ENCODE measurements at places on chromosomes 11 and 22.

DNA sequence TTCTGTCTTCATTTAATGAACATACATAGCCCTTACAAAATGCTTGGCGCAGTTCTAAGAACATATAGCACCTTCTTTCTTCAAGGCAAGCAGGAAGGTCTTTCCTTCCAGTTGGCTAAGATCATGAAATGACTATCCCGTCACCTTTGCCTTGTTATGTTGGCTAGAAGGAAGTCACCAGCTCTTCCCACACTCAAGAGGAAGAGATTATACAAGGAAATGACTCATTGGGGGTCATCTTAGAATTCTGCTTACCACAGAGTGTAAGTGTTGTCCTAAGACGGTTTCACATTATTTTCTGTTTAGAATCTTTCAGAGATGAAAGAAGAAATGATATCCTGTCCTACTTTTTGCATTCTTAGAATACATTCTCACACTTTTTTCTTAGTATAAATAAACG lies 808.0 kb upstream of the LUZP2 start:
- no peak for DNase-seq

- DNase-seq = no peak
These were observed 869.7 kb downstream of the BRD1 start for GRCh38 chr22:48957987-48958321.

DNA sequence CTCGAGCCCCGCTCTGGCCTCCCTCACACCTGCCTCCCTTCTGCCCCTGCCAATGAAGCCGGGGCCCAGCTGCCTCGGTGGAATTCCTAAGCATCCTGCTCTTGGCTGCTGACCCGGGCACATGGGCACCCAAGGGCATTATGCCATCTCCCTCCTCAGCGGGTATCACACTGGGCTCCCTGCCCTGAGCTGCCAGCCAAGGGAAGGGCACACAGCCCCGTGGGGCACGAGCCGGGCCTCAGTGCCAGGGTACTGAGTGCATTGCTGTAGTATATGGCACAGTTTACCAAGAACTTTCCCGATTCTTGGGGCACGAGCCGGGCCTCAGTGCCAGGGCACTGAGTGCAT lies 43.8 kb upstream of the JAM3 start:
- DNase-seq = no peak

- no peak for DNase-seq
These were observed 31.0 kb upstream of the CD5 start for GRCh38 chr11:61071208-61071681.

GRCh38 chr11:117712530-117712929 lies 84.5 kb downstream of the DSCAML1 start:
- no peak for DNase-seq

DNA sequence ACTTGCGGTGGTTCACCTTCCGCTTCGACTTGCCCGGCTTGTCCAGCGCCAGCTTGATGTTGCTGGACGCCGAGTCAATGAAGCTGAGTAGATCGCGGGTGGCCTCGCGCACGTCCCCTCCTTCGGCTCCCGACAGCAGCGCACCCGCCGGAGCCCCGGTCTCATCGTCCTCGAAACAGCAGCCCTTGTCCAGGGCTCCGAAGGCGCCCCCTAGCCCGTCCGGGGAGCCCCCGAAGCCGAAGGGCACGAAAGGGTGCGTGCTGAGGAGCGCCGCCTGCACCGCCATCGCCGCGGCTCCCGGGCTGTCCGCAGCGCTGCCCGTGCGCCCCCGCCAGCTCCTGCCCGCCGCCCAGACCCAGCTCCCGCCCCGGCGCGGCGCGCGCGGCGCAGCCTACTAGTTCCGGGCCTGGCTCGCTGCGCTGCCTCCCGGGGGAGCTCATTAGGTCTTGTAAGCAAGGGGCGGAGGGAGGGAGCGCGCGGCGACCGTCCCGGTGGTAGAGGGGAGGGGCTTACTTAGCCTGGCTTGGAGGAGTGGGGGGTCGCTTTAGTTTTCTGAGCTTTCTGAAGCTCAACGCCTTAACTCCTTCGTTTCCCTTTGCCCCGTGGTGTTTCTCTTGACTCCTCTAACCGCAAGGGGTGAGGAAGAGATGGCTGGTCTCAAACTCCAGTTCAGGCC lies at the start of gene FAM181B:
Gene FAM181B, minus strand, starts transcription at position 421 of the 676 bp plus-strand sequence. Its CDS starts 135 bp downstream, at position 286.
- peak; percentile 91 for DNase-seq

DNA sequence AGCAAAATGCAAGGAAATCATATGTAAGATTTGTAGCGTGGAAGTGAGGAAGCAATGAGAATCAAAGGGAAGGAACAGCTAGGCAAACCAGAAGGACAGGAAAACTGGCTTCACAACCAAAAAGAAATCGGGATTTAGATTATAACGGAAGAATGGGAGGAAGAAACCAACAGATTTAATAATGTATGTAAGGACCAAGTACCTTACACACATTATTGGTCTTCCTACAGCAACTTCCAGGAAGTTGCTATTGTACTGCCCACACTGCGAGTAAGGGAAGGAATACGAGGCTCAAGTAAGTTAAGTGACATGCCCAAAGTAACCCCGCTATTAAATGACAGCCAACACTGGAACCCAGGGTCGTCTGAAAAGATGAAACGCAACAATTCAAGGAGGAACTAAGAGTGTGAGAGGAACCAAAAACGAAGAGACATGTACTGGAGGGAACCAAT lies 473 bp downstream of the TXN2 start:
- no peak for DNase-seq

GRCh38 chr22:36224245-36224644 lies 15.1 kb downstream of the APOL2 start:
- DNase-seq = no peak

GRCh38 chr22:48052621-48052890 lies 1290.1 kb downstream of the TBC1D22A start:
- DNase-seq = no peak

DNA sequence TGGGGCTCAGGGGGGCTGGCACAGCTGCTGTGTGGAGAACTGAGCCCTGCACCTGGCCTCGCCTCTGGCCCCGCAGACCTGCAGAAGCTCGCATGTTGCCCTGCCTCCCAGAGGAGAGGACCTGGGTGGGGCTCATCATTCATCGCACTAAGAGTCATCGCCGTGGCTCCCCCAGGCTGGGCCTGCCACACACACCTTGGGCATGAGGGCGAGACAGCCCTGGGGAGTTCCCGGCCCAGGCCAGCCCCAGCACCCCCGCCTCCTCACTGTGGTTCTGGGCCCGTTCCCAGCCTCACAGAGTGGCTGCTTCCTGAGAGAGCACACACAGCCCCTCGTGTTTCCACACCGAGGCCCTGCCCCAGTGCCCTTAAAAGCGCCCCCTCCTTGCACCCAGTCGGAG lies 694.6 kb downstream of the TBC1D22A start:
- no peak for DNase-seq

DNA sequence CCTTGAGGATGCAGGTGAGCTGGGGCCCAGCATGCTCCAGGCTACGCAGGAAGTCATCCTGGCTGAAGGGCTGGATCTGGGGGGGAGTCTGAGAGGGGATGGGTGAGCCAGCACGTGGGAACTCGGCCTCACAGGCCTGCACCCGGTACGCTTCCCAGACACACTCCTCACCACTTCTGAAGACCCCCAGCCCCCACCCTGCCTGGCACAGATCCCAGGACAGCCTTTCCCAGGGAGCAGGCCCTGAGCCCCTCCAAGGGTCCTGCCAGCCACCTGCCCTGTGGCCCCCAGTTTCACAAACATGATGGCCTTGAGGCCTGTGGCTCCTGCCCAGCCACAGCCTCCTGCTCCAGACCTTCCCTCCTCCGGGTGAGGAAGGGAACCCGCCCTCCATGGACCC lies 5.6 kb upstream of the PLXNB2 start:
- DNase-seq = no peak

DNA sequence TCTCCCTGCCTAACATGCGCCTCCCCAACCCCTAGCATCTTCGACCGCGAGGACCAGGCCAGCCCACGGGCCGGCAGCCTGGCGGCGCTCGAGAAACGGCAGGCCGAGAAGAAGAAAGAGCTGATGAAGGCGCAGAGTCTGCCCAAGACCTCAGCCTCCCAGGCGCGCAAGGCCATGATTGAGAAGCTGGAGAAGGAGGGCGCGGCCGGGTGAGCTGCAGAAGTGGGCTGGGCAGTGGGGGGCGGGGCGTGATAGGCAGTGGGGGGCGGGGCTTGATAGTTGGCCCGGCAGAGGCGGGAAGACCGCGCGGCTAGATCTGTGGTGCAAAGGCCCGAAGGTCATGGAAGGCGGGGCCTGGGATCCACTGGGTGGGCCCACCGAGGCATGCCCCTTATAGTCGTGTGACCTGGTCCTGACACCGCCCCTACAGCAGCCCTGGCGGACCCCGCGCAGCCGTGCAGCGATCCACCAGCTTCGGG lies 8.7 kb downstream of the SELENOM start:
- DNase-seq = peak; percentile 76

GRCh38 chr11:26929806-26930517 lies 64.0 kb upstream of the FIBIN start:
- DNase-seq = no peak

GRCh38 chr22:23248583-23248982 lies 68.3 kb downstream of the BCR start:
- no peak for DNase-seq

DNA sequence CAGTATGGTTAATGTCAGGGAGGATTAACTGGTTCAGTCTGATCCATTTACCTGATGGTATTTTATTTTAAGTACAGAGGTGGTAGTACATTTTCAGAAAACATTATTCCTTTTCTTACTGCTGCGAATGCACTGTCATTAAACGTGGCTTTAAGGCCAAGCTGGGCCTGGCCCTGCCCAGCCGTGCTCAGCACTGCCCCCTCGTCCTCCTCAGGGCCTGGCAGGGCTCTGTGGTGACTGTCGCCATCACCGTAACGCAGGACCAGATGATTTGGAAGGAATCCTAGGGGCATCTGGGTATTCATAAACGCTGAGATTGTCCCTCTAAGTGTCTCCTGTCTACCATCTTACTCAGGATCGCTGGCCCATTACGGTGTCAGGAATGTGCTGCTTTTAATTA lies 302.0 kb downstream of the TBC1D22A start:
- no peak for DNase-seq

DNA sequence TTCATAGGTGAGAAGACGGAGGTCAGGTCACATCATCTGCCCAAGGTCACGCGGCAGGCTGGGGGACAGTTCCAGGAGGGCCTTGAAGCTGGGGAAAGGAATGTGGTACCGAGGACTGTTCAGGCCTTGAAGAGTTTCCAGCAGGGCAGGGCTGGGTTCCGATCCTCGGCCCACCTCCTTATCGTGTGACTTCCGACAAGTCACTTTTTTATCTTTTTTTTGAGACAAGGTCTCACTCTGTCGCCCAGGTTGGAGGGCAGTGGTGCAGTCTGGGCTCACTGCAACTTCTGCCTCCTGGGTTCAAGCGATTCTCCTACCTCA lies 623 bp downstream of the NDUFS8 start:
- no peak for DNase-seq

- no peak for DNase-seq
These were observed 19.6 kb upstream of the OR8D2 start for GRCh38 chr11:124339396-124340141.

- DNase-seq = no peak
These were observed 4.0 kb downstream of the SIDT2 start for GRCh38 chr11:117182551-117182935.

GRCh38 chr11:64263021-64263946 lies 12.0 kb downstream of the PLCB3 start:
- peak; percentile 82 for DNase-seq

GRCh38 chr11:66131937-66132632 lies 62.0 kb downstream of the PACS1 start:
- no peak for DNase-seq

- DNase-seq = peak; percentile 84
These were observed 3.9 kb upstream of the CDC42EP2 start for GRCh38 chr11:65310736-65311135.

GRCh38 chr11:70818351-70818750 lies 420.0 kb downstream of the CTTN start:
- peak; percentile 49 for DNase-seq

DNA sequence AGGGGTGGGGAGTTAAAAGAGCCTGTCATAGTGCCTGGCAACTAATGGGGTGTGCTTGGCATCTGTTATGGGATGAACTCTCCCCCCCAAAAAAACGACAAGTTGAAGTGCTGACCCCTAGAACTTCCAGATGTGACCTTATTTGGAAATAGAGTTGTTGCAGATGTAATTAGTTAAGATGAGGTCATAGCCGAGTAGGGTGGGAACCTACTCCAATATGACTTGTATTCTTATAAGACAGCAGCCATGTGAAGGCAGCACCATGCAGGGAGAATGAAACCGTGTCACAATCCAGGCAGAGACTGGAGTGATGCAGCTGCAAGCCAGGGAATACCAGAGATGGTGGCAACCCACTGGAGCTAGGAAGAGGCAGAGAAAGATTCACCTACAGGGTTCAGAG lies 394.5 kb downstream of the TENM4 start:
- peak; percentile 57 for DNase-seq

DNA sequence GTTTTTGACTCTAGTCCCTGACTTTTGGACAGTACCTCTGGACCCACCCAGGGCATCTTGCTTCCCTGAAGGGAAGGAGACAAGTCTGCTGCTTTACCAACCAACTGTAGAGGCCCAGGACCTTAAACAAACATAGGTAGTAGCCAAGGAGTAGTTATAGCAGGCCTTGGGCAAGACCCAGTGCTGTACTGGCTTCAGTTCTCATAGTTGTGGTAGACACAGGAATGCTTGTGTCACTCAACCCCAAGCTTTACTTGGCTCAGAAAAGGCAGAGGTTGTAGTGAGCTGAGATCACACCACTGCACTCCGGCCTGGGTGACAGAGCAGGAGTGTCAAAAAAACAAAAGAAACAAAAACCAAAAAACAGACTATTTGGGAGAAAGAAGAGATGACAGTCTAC lies 21.3 kb upstream of the OR52M1 start:
- DNase-seq = no peak

- DNase-seq = no peak
These were observed 5.6 kb downstream of the PLAAT2 start for GRCh38 chr11:63557570-63557969.

DNA sequence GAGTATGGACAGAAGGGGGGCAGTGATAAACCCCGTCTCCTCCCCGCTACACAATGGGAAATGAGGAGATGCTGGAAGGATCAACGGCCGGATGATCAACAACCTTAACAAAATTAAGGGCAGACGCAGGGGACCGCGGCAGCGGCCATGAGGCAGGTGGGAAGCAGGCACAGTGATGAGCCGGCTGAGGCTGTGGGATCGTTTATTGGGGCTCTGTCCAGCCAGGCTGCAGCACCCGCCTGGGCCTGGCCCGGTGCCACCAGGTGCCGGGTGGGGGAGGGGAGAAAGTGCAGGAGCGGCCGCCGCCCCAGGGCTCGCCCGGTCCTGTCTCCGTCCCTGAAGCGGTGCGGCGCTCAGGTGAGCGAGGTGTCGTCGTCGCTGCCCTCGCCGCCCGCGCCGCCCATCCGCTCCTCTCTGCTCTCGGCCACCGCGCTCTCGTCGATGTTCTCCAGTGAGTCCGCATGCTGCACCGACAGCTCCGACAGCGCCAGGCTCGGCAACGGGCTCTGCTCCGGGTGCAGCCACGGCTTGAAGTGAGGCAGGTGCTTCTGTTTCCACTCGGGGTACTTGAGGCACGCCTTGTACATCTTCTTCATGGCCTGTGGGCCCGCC lies 2.4 kb upstream of the ARAP1 start:
- no peak for DNase-seq

GRCh38 chr11:77449060-77449521 lies 24.8 kb downstream of the PAK1 start:
- DNase-seq = no peak

Measured in eye (tissue), 1 donor.